ENCODE measurements at places on chromosomes 7 and 10. TPM values are rescaled to one million over a fixed set of nuclear protein-coding genes. Genes with fewer than 3 reads are reported as not detected.

The SSC4D gene
- 0.32 TPM for total RNA-seq

The CDNF gene
- total RNA-seq: 0.24 TPM

The CPEB3 gene
- 0.81 TPM for total RNA-seq

The PRRT4 gene
- total RNA-seq: 0.16 TPM

The HMX3 gene
- not detected for total RNA-seq

The TUBAL3 gene
- total RNA-seq: not detected

The MYH16 gene
- not detected for total RNA-seq

The HOXA10 gene
- not detected for total RNA-seq

The PON1 gene
- total RNA-seq: not detected

The HOXA4 gene
- total RNA-seq: not detected

The PRKAR2B gene
- 0.97 TPM for total RNA-seq

The KIF11 gene
- total RNA-seq: 5.2 TPM

The C10orf62 gene
- total RNA-seq: not detected

The PLXDC2 gene
- 3.0 TPM for total RNA-seq

The PLA2G12B gene
- total RNA-seq: not detected

The LRRC61 gene
- total RNA-seq: 0.24 TPM

The LRMDA gene
- total RNA-seq: 1.5 TPM

The ZPBP gene
- not detected for total RNA-seq

The AKR1C8 gene
- not detected for total RNA-seq

The SDK1 gene
- 0.24 TPM for total RNA-seq

The PRLHR gene
- not detected for total RNA-seq

The KNDC1 gene
- total RNA-seq: 0.49 TPM

The ANKRD2 gene
- total RNA-seq: 0.32 TPM

The PDE1C gene
- 63.1 TPM for total RNA-seq

The PRKCQ gene
- 0.16 TPM for total RNA-seq

The TFR2 gene
- 1.1 TPM for total RNA-seq

The CH25H gene
- total RNA-seq: 83.4 TPM

The CCZ1 gene
- total RNA-seq: 46.9 TPM

The NAT16 gene
- total RNA-seq: not detected

The PAX2 gene
- total RNA-seq: not detected

The HECW1 gene
- 2.3 TPM for total RNA-seq

The FRMPD2 gene
- not detected for total RNA-seq

The AGR2 gene
- total RNA-seq: not detected

The PON3 gene
- total RNA-seq: 2.2 TPM

The SNX8 gene
- 27.2 TPM for total RNA-seq

The ITPRID1 gene
- total RNA-seq: not detected

The ACSM6 gene
- not detected for total RNA-seq

The OPN4 gene
- not detected for total RNA-seq

The PDLIM1 gene
- 36.8 TPM for total RNA-seq

The FAM25G gene
- total RNA-seq: not detected

The CCDC146 gene
- total RNA-seq: 2.2 TPM

The TMEM72 gene
- not detected for total RNA-seq

The CALML5 gene
- not detected for total RNA-seq

The CCZ1B gene
- total RNA-seq: 50.0 TPM

The WDR11 gene
- total RNA-seq: 76.7 TPM
